ENCODE measurements at places on chromosomes 3 and 15. TPM values are rescaled to one million over a fixed set of nuclear protein-coding genes. Genes with fewer than 3 reads are reported as not detected.

GRCh38 chr15:85810075-85810474 lies 15.3 kb upstream of the KLHL25 start:
- H3K4me1 ChIP-seq = peaks cover 2% of the 10 kb centered on the region
- no peak for DNase-seq
- no peaks in the 10 kb centered on the region for H3K36me3 ChIP-seq
- no peaks in the 10 kb centered on the region for H3K27me3 ChIP-seq
- no peak overlapping the region for H3K27ac ChIP-seq

KCNAB1 gene
- total RNA-seq = not detected

NTRK3 gene
- 1.4 TPM for total RNA-seq

- peak; percentile 49 for DNase-seq
- H3K36me3 ChIP-seq = peaks cover 22% of the 10 kb centered on the region
- no peaks in the 10 kb centered on the region for H3K27me3 ChIP-seq
Observed at GRCh38 chr3:171172070-171172469, 145.6 kb upstream of the SLC2A2 start.

GRCh38 chr3:72232331-72232730 lies 447.4 kb upstream of the PROK2 start:
- DNase-seq = no peak
- H3K4me3 ChIP-seq = no peak overlapping the region
- H3K27me3 ChIP-seq = no peaks in the 10 kb centered on the region
- H3K27ac ChIP-seq = no peak overlapping the region
- H3K36me3 ChIP-seq = no peaks in the 10 kb centered on the region

PLCL2 gene
- total RNA-seq = 19.9 TPM

NLGN1 gene
- total RNA-seq = not detected

DNA sequence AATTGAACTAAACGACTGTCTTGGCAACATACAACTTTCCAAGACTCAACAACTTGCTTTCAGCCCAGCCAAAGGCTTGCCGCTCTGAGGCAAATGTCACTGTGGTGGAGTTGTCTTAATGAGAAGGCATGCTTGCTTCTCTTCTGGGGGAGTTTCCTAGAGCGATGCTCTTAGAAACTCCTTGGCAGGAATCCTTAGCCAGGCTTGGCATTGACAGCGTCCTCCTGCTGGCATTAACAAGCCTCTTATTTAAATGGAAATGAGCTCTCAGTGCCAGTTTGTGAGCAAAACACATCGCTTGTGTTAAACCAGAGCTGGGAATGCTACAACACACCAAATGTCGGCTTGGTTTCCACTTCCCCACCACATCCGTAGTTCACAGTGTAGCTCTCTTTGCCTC lies 265.5 kb upstream of the TPRG1 start:
- no peak overlapping the region for H3K4me3 ChIP-seq
- H3K4me1 ChIP-seq = peaks cover 5% of the 10 kb centered on the region
- no peak overlapping the region for H3K27ac ChIP-seq
- DNase-seq = no peak

DLEC1 gene
- 0.19 TPM for total RNA-seq

DNA sequence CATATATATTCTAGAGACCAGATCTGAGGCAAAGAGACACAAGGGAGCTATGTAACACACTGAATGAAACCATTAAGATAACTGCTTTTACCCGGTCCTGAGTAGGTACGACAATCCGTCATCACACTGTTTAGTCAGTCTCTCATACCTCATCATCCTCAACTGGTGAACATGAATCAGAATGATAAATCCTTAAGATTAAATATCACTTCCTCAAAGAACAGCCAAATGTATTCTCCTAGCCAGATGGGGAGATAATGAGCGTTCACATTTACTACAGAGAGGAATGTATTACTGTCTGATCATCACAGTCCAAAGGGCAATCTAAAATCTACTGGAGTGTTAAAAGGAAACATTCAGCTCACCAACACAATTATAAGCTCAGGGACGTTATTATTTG lies 319.4 kb upstream of the STAC start:
- H3K27me3 ChIP-seq = no peaks in the 10 kb centered on the region
- no peak overlapping the region for H3K27ac ChIP-seq
- DNase-seq = no peak
- H3K4me3 ChIP-seq = no peak overlapping the region
- no peaks in the 10 kb centered on the region for H3K36me3 ChIP-seq

DNA sequence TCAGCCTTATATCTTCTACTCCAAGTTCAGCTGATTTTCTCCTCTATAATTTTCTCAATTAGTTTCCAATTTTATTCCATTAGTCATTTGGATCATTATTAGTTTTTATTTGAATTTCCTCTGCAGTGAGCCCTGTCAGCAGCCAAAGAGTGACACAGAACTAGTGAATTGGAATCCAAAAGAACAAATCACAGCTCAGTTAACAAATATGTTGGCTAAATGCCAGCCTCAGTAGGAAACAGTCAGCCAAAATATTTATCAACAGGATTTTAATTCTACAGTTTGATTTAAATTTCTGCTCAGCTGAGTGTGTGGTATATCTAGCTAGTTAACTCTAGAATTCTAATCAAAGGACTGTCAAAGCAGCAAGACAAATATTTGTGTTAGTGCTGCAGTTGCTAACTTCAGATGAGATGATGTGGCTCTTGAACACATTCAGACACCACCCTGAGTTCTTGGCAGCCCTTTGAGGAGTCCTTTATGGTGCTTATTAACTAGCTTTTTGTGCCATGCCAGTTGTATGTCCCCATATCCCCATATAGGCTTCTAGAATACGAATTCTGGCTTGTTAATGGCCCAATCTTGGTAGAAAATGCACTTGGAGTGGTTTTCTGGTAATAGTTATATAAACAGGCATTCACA lies 194.5 kb downstream of the CPNE4 start:
- H3K27me3 ChIP-seq = peaks cover 4% of the 10 kb centered on the region
- no peak overlapping the region for H3K4me3 ChIP-seq
- no peaks in the 10 kb centered on the region for H3K4me1 ChIP-seq
- no peaks in the 10 kb centered on the region for H3K36me3 ChIP-seq
- no peak overlapping the region for H3K27ac ChIP-seq

RARB gene
- not detected for total RNA-seq

DNA sequence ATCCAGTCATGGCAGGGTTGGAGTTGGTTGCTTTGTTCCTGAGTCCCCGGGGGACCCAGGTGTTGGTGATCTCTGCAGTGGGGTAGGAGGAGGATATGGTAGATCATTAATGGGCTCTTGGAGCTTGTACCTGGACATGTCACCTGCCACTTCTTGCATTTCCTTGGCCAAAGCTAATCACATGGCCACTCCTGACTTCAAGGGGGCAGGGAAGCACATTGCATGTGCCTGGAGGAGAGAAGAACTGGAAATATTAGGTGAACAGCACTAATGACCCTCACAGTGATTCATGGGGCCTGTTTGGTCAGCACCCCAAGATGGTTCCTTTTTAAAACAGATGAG lies 87.1 kb upstream of the MYZAP start:
- no peak overlapping the region for H3K4me3 ChIP-seq
- no peaks in the 10 kb centered on the region for H3K36me3 ChIP-seq
- DNase-seq = no peak
- H3K27me3 ChIP-seq = no peaks in the 10 kb centered on the region
- no peak overlapping the region for H3K27ac ChIP-seq

CHRM5 gene
- not detected for total RNA-seq

- no peak overlapping the region for H3K27ac ChIP-seq
- H3K4me3 ChIP-seq = no peak overlapping the region
- no peaks in the 10 kb centered on the region for H3K36me3 ChIP-seq
- H3K4me1 ChIP-seq = no peaks in the 10 kb centered on the region
Observed at GRCh38 chr3:17823036-17823435, 80.6 kb upstream of the TBC1D5 start.

DUOXA2 gene
- total RNA-seq = not detected

LRRIQ4 gene
- total RNA-seq = 0.12 TPM

MCTP2 gene
- total RNA-seq = 35.1 TPM

PRICKLE2 gene
- 0.05 TPM for total RNA-seq

DNA sequence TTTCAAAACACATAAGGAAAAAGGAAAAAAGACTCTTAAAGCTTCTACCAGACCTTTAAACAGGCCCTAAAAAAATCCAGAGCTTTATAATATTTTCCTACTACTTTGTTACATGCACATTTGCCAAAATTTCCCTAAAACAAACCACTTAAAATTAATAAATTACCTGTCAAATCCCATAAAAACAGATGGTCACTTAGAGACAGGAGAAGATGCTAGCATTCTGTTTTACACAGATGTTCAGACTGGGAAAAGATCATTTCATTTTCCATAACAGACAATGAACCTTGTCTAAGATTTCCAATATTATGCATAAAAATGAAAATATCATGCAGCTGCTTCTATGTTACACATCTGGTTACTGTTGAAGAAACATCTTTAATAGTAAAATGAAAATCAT lies 66.6 kb downstream of the SUCLG2 start:
- H3K4me3 ChIP-seq = no peak overlapping the region
- no peak overlapping the region for H3K27ac ChIP-seq
- H3K27me3 ChIP-seq = no peaks in the 10 kb centered on the region
- H3K36me3 ChIP-seq = peaks cover 49% of the 10 kb centered on the region
- H3K4me1 ChIP-seq = peaks cover 50% of the 10 kb centered on the region

HIGD2B gene
- total RNA-seq = 0.19 TPM

DNA sequence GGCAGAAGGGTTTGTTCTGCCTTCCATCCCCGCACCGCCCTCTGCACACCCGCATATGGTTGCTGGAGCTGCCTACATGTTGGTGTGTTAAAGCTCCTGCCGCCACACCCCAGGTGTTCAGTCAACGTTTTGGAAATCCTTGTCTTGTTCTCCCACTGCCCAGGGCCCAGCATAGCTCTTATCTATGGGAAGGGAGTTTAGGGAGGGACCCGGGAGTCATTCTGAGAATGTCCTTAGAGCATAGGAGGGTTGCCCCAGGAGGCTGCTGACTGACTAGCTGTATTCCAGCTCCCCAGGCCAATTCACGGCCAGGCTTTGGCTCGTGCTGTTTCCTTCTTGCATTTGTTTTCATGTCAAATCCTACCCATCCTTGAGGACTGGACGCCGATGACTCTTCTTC lies 46.8 kb downstream of the MAGEF1 start:
- no peaks in the 10 kb centered on the region for H3K36me3 ChIP-seq
- H3K27ac ChIP-seq = no peak overlapping the region
- no peak overlapping the region for H3K4me3 ChIP-seq
- no peaks in the 10 kb centered on the region for H3K4me1 ChIP-seq
- DNase-seq = no peak

DNA sequence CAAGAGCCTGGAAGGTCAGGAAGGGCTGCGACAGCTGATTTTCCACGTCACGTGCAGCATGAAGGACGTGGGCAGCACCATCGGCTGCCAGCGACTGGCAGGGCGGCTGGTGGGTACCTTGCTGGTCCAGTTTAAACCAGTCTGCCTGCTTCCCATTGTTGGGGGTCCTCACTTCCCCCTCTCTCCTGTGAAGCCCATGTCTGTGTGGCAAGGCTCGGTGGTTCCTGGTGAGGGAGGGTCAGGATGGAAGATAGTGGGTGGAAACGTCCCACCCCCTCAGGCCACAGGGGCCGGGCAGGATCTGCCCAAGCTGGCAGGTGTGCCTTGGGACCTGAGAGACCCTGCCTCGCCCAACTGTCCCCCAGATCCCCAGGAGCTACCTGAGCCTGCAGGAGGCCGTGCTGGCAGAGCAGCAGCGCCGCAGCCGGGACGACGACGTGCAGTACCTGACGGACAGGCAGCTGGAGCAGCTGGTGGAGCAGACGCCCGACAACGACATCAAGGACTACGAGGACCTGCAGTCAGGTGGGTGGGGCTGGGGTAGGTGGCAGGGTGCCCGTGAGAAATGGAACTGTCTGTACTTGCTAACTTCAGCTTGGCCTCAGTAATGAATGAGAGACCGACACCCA lies 108.2 kb downstream of the LRRK1 start:
- H3K36me3 ChIP-seq = no peaks in the 10 kb centered on the region
- no peaks in the 10 kb centered on the region for H3K4me1 ChIP-seq
- H3K4me3 ChIP-seq = no peak overlapping the region
- no peak for DNase-seq
- H3K27me3 ChIP-seq = peaks cover 4% of the 10 kb centered on the region

DNA sequence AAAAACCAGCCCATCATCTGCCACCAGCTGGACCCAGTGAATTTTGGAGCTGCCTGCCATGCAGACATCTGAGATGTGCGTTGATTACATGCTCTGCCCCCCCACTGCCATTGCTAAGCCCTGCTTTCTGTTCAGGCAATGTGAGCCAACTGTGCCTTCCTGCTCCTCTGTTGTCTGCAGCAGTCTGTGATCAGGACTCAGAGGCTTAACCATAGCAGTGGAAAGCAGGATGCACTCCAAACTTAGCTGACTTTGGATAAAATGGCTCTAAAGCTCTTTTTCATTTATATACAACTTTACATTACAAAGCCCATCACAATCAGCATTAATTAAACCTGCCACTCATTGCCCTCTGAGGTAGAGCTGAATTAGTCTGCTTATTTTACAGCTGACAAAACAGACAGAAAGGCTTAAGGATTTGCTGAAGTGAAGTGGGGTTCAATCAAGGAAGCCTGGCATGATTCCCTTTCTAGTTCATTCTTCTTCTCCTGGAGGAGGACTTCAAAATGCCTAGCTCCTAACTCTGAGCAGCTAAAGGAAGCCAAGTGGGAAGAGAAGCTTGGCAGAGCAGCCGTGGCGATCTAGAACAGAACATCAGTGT lies 15.7 kb upstream of the RPS27L start:
- no peaks in the 10 kb centered on the region for H3K36me3 ChIP-seq
- no peak for DNase-seq
- no peak overlapping the region for H3K4me3 ChIP-seq
- no peaks in the 10 kb centered on the region for H3K27me3 ChIP-seq
- peaks cover 18% of the 10 kb centered on the region for H3K4me1 ChIP-seq

- DNase-seq = no peak
- H3K4me3 ChIP-seq = no peak overlapping the region
- no peaks in the 10 kb centered on the region for H3K4me1 ChIP-seq
- no peaks in the 10 kb centered on the region for H3K27me3 ChIP-seq
- no peak overlapping the region for H3K27ac ChIP-seq
- H3K36me3 ChIP-seq = no peaks in the 10 kb centered on the region
Observed at GRCh38 chr3:65578861-65579260, 459.9 kb downstream of the MAGI1 start.

DNA sequence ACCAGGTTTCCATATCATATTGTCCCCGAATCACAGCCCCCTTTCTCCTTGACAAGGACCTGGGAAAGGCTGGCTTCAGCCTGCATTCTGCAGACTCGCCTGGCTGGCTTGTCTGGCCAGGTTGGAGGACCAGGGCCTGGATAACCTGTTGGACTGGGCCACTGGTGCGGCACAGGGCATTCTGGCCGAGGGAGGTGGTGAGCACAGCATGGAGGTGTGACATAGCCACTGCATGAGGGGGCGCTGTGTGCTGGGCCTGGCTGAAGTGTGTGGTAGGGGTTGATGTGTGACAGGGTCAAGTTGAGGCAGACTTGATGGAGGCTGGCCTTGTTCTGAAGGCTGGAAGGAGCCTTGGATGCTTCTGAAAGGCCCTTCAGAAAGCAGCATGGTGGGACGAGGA lies 2.9 kb downstream of the ESYT3 start:
- peaks cover 11% of the 10 kb centered on the region for H3K4me1 ChIP-seq
- H3K27ac ChIP-seq = no peak overlapping the region
- no peaks in the 10 kb centered on the region for H3K36me3 ChIP-seq

DNA sequence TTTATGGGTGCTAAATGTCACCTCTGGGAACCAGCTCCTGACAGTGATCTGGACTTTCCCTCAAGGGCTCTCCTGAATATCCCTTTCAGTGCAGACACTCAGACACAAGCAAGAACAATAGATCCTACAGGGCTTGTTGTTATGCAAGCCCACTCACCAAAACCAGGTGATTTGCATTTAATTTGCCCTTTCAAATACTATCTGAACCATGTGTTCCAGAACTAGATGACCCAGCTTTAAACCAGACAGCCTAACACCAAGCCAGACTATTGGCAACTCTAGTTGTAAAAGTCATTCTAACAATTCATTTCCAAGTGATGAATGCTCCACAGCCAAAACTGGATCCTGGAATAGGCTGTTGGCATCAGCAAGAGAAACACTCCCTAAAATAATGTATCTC lies 5.6 kb upstream of the ATP8B4 start:
- no peaks in the 10 kb centered on the region for H3K36me3 ChIP-seq
- H3K27ac ChIP-seq = no peak overlapping the region
- peaks cover 11% of the 10 kb centered on the region for H3K4me1 ChIP-seq

All from activated naive CD4-positive, alpha-beta T cell treated with anti-CD3 and anti-CD28 coated beads for 36 hours (primary cell).